ENCODE measurements at places on chromosomes 16 and 17.

GRCh38 chr16:12320298-12320706 is 343.8 kb downstream of the SNX29 start:
- DNase-seq: peak; percentile 49

GRCh38 chr16:89481356-89481955 is 8.9 kb downstream of the ANKRD11 start:
- DNase-seq: no peak

DNA sequence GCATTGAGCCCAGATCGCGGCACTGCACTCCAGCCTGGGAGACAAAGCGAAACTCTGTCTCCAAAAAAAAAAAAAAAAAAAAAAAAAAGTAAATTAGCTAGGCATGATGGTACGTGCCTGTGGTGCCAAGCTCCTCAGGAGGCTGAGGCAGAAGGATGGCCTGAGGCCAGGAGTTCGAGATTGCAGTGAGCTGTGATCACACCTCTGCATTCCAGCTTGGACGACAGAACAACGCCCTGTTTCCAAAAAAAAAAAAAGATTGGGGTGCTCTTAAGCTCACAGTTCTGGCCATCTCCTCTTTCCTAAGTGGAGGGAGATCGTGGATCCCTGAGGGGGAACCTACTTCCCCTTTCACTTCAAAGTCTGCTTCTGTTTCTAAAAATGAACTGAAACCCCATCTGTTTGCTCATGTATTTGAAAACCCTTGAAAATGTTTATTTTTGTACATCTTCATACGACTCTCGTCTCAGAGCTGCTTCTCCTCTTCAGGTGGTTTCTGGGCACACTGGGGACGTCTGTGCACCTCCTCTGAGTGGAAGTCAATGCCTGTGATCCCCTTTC is 138.8 kb downstream of the PRKCA start:
- no peak for DNase-seq

DNA sequence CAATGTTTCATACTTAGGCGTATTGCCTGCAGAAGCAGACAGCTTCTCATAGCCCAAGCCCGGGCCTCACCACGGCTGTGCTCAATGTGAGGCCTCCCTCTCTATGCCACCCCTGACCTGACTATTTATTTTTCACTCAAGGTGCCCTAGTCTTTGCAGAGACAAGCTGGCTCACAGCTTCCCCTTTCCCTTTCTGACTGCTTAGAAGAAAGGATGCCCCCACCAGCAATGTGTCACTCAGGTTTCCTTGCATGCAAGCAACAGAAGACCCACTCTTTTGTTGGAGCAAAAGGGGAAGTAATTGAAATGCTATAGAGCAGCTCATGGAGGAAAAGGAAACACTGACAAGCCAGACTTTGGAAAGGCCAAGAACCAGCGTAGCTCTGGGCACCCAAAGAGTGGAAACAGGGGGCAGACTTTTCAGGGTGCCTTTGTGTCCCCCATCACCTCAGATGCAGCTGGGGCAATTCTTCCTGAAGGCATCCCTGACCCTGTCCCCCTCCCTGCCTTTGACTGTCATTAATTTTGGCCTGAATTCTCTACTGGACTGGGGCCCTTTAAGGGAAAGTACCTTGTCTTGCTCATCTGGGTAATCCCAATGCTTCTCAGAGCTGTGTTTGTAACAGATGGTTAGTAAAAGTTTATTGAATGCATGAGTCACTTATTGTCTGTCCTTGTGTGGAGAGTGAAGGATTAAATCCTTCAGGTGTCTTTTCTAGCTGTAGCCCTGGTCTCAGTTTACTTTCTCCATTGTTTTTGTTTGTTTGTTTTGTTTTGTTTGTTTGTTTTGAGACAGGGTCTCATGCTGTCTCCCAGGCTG is 17.8 kb downstream of the RGS9 start:
- DNase-seq: peak; percentile 45

GRCh38 chr17:67435786-67436185 is 58.7 kb downstream of the PITPNC1 start:
- DNase-seq: no peak

DNA sequence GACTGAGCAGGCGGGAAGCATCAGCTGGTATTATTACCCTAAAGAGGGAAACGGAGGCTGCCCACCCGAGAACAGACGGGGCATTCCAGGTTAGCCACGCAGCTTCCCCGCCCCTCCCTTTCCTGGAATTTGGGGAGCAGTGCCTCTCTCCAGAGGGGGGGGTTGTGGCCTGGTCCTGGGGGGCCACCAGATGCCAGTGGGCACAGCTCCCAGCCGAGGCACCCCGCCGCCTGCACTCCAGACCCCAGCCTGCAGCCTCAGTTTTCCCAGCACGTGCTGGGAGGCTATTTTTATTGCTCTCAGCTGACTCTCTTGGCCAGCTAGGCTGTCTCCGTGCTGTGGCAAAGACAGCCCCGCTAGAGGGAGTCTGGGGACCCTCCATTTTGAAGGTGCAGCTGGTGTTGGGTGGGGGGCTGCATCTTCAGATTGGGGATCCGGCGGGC is 62.7 kb upstream of the GSE1 start:
- DNase-seq: no peak

DNA sequence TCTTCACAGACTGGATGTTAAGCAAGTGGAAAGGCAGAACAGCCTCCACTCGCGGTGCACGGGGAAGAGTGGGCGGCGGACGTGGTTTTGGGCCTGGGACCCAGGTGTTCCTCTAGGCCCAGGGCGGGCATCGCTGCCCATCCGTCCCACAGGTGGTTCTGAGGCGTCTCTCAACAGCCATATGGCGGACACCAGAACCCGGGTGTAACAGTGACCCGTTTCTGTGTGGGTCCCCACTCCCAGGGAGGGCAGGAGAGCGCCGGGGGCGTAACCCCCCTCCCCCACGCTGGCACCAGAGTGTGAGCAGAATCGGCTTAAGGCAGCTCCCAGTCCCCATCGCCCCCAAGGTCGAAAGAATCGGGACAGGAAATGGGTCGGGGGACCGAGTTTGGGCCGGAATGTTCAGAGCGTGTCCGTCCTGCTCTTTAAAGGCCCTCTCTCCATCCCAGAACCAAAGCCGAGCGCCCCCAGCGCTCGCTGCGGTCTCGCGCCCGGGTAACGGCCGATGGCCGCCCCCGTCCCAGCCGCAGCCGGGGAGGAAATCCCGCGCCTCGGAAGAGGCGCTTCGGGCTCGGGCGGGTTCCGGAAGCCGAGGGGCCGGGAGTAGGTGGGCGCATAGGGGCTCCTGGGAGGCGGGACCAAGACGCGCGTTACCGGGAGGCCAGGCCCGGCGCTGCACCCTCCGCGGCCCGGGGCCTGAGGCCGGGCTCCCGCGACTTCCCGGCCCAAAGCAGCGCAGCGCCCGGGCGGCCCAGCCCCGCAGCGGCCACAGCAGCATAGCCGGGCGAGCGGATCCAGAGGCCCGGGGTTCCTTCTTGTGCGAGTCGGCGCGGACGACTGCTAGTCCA is at the start of gene TK2:
TK2 (minus strand) TSS at position 839 of the 848 bp plus-strand sequence; CDS start at position 778, 61 bp downstream.
- peak; percentile 69 for DNase-seq

DNA sequence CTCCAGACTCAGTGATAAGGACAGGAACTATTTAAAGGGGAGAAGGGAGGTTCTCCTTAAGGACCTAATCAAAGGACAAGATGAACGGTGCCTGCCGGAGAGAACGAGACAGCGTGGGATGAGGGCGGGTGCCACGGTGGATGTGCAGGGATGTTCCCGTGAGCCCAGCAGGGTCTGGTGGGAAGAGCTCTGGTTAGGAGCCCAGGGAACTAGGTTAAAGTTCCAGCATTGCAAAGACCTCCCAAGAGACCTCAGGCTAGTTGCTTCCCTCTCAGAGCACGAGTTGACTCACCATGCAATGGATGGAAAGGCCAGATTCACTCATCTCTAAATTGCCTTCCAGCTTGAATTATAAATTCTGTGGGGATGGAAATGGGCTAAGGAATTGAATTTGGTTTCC is 14.7 kb downstream of the CCR7 start:
- DNase-seq: no peak

DNA sequence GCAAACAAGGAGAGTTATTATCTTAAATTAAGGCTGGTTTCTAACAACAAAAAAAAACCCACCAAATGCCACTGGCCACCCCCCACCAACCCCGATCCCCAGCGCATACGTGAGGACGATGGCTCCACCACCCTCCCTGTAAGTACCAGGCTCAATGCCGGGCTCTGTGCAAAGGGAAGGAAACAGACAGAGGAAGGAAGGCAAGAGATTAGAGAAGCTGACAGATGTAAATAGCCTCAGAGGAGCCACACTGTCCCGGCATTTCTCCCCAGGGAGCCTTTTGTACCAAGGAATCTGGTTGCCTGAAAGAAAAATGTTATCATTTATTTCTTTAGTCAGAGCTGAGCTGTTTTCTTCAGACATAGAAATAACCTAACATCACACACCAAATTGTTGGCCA is 13.1 kb downstream of the SOST start:
- no peak for DNase-seq

- no peak for DNase-seq
These were observed 202.3 kb upstream of the CIBAR2 start for GRCh38 chr16:85314512-85314971.

- DNase-seq: no peak
These were observed 65.7 kb downstream of the MAP2K6 start for GRCh38 chr17:69480245-69480644.

DNA sequence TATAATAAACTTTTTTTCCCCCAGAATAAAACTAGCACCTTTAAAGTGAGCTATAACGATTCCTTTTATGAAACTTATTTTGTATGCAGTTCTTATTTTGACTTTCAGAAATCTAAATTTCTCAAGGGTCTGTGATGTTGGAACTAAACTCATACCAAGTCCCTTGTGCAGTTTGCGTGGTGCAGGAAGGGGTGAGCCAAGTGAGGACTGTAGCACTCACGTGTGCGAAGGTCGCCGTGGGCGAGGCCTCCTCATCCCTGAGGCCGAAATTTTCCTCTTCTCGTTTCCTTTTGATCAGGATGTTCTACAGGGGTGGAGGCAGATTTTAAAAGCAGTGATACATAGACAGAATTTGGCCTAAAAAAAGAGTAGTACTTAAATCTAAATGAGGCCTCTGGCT is 73.7 kb downstream of the RPTOR start:
- no peak for DNase-seq

GRCh38 chr17:28745786-28746411 is 2.1 kb downstream of the TRAF4 start:
- peak; percentile 61 for DNase-seq

DNA sequence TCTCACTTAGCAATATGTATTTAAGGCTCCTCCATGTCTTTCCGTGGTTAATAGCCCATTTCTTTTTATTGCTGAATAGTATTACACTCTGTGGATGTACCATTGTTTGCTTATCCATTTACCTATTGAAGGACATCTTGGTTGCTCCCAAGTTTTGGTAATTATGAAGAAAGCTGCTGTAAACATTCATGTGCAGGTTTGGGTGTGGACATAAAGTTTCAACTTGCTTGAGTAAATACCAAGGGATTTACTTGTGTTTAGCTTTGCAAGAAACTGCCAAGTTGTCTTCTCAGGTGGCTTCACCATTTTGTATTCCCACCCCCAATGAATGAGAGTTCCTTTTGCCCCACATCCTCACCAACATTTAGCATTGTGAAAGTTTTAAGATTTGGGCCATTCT is 9.5 kb downstream of the LRRC36 start:
- DNase-seq: no peak

GRCh38 chr17:71395901-71396300 is 724.9 kb upstream of the SOX9 start:
- no peak for DNase-seq

- no peak for DNase-seq
These were observed 26.6 kb upstream of the MAF start for GRCh38 chr16:79627092-79627491.

- no peak for DNase-seq
These were observed 13.0 kb downstream of the CBX4 start for GRCh38 chr17:79826204-79826680.

DNA sequence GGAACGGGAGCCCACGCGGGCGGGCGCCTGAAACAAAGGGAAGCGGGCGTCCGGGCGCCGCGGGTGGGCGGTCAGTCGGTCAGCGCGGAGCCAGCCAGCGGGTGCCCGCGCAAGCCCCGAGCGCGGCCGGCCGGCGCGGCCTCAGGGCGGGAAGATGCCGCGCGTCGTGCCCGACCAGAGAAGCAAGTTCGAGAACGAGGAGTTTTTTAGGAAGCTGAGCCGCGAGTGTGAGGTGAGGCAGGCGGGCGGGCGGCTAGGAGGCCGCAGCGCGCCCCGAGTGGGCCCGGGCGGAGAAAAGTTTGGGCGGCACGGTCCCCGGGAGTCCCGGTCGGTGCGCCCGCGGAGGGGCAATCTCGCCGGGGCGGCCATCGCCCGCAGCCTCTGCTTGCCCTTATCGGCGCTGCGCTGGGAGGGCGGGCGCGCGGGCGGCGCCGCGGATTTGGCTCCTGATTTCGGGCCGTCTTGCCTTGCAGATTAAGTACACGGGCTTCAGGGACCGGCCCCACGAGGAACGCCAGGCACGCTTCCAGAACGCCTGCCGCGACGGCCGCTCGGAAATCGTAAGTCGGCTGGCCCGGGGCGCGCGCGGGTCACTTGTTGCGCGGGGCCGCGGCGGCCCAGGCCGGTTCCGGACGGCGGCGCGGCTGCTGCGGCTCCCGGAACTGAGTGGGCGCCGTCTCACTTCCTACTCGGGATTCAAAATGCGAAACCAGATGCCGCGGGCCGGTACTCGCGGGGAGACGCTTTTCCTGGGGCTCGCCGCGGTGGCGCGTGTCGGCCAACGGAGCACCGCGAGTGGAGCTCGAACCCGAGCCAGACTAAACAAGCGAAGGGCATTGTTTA is 526 bp downstream of the CBFB start:
- DNase-seq: peak; percentile 60

DNA sequence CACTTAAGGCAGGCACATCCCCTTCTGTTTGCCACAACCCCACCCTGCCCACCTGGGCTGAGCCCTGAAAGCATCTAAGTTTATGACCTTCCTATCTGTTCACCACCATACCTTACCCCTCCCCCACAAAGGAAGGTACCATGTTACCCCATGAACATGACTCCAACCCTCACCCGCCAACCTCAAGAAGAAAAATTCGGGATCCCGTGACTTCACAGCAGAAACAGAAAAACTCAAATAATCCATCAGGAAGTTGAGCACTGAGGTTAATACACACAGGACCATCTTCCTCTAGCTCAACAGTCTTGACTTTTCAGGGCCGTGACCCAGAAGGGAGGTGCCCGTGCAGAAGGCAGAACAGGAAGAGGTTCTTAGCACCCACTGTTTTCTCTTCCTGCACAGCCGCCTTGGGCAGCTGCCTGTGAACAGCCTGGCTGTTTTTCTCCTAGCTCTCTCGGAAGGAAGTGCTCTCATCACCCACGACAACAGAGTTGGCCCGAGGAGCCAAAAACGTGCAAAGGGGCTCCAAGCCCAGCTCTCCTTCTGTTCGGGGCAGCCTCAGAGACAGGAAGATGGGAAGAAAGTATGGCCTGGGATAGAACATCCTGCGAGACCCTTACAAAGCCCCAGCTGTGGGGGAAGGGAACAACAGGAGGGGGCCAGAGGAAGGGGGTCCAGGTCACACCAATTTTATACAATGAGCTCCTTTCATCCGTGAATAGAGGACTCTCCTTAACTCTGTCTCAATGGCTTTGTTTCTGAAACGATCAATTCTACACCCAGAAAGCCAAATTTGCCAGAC is 101.1 kb downstream of the XYLT1 start:
- no peak for DNase-seq

GRCh38 chr17:29368926-29369325 is 21.2 kb upstream of the TAOK1 start:
- no peak for DNase-seq

Data from ACHN (cell line).